ENCODE measurements at places on chromosomes 13 and 19. TPM values are rescaled to one million over a fixed set of nuclear protein-coding genes. Genes with fewer than 3 reads are reported as not detected.

Gene PRTN3
- not detected for total RNA-seq

Gene NOTCH3
- total RNA-seq: 22.8 TPM

Gene MTUS2
- total RNA-seq: 126 TPM

Gene TEX26
- total RNA-seq: not detected

Gene ZNF556
- total RNA-seq: not detected

Gene NPAS1
- total RNA-seq: 0.32 TPM

Gene NLRP4
- not detected for total RNA-seq

Gene CGB2
- not detected for total RNA-seq

Gene ZNF20
- 1.8 TPM for total RNA-seq

Gene FXYD3
- total RNA-seq: 3.1 TPM

Gene UBL3
- total RNA-seq: 22.6 TPM

Gene ACER1
- not detected for total RNA-seq

Gene ZNF439
- total RNA-seq: 3.7 TPM

Gene ZSCAN1
- total RNA-seq: not detected

Gene NCAN
- not detected for total RNA-seq

Gene MED26
- 4.9 TPM for total RNA-seq

Gene PPFIA3
- total RNA-seq: 4.0 TPM

Gene PLPP2
- 0.27 TPM for total RNA-seq

Gene ARRDC5
- not detected for total RNA-seq

Gene ZNF835
- total RNA-seq: 6.3 TPM

Gene ACP7
- not detected for total RNA-seq

Gene KIR2DL4
- not detected for total RNA-seq

Gene LSR
- total RNA-seq: 6.1 TPM

Gene SUGT1
- total RNA-seq: 59.3 TPM

Gene SERPINE3
- not detected for total RNA-seq

Gene FCER2
- 0.17 TPM for total RNA-seq

Gene MAB21L1
- total RNA-seq: 0.30 TPM

Gene SSC5D
- total RNA-seq: 2.7 TPM

Gene CD37
- total RNA-seq: 6.5 TPM

Gene STOML3
- not detected for total RNA-seq

Gene ZNF568
- 7.4 TPM for total RNA-seq

Gene C19orf44
- 4.3 TPM for total RNA-seq

Gene ETV2
- total RNA-seq: 0.27 TPM

Gene ANKLE1
- total RNA-seq: 0.12 TPM
